ENCODE measurements at places on chromosomes 2 and 18.

- no peak for DNase-seq
Observed at GRCh38 chr2:130954873-130955272, 118.2 kb downstream of the ARHGEF4 start.

DNA sequence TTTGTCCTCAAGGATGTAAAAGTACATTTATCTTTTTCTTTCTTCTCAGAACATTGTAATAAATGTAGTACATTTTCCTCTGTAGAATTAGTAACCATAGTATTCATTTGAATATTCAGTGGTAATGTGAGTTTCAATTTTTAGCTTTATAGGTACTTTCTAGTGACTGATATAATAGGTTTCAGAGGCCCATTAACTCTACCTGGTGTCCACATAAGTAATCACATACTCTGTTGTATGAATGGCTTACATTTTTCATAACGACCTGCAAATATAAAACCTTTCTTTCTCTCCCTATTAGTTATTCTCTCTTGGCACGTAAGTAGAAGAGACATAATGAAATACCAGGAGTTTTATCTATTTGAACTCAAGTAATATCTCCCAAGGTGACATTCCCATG, 1017.6 kb downstream of the DPP10 start:
- no peak for DNase-seq

DNA sequence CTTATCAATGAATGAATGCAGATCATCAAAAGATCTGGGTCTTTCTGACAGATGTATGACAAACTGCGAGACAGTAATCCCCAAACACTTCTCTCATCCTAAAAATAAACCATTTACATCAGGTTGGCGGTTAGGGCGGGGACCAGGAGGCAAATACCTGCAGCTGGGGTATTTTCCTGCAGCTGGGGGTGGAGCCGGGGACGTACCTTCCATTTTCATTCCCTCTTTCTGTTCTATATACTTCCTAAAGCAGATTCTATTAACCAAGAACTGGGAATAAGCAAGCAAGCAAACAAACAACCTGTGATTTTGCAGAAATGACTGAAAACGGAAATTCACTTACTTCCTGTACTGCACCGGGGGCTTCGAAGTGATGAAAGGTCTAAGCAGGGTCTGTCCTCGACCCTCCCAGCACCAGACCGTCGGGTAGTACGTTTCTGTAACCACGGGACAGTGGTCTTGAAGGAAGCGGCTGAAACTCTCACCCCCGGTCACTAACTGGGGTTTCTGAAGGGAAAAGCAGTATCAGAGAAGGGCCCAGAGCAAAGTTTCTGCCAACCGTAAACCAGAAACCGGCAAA, 1.2 kb downstream of the ABHD3 start:
- peak; percentile 63 for DNase-seq

- no peak for DNase-seq
Observed at GRCh38 chr2:203734276-203734983, 28.0 kb downstream of the CD28 start.

- DNase-seq: no peak
Observed at GRCh38 chr18:63784787-63785452, 9.7 kb downstream of the SERPINB7 start.

DNA sequence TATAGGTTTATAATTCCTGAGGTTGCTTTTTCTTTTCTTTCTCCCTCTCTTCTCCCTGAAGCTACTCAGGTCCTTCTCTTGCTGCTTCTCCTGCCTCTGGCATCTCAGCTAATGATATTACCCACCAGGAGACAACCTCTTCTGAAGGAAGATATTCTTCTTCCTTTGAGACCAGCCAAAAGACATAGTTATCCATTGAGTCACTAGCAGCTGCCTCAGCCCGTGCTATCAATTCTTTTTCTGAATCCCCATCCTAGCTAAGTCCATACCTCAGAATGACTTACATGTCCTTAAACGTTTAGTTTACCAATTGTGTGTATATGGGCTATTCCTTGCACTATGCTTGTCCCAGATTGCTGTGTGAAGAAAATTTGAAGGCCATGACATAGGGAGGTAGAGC, 25.0 kb upstream of the RNF103 start:
- DNase-seq: no peak

DNA sequence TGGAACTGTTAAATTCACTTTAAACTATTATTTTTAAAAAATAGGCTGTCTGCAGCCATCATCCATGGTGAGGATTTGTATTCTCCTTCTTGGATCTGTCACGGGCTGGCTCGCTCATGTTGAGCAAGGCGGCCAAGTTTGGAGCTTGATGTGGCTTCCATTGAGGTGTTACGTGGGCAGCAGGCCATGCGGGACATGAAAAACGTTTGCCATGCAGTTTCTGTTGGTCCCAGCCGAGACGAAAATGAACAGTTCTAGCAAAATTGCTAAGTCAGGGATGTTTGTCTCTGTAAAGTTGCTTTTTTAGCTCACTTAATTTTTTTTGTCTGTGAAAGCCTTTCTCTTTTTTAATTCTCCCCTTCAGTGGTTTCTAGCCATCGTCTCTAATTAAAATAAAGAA, 70.2 kb upstream of the MGAT5 start:
- no peak for DNase-seq

- peak; percentile 37 for DNase-seq
Observed at GRCh38 chr2:62705859-62706720, 577 bp downstream of the EHBP1 start.

DNA sequence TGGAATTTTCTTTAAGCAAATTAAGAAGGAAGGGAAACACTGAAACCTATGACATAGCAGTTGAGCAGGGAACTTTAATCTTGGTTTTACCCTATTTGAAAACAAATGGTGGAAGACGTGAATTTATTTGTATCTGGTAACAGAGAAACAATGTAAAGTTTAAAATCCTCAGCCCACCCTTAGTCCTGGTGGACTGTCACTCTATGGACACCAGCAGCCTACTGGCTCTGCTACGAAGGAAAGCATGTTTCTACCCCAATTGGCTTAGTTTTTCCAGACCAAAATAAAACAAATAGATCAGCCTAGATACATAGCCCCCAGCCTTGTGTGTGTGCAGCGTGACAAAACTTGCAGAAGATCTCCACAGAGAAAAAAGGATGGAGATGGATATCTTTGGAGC, 7.4 kb downstream of the ZEB2 start:
- no peak for DNase-seq
